AG20443 (cell line): ENCODE measurements at places on chromosomes 11 and 22.

- DNase-seq: no peak
Observed at GRCh38 chr11:82823647-82824619, 76.3 kb downstream of the PRCP start.

GRCh38 chr11:16607675-16608644 lies 130.5 kb upstream of the C11orf58 start:
- peak; percentile 20 for DNase-seq

DNA sequence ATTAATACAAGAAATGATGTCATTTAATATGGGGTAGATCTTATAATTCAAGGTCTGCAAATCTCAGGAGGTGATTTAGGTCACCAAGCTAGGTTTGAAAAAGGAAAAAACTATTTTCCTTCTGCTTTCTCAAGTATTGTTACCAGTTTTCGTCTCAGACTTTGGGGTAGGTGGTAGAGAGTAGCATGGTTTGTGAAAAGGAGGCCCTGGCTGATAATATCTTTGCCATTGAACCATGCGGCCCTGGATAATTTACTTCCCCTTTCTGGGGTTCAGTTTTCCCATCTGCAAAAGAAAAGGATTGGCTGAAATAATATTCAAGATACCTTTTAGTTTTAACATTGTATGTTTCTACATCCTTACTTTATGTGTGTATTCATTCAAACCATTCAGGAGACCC lies 92.1 kb downstream of the WNT11 start:
- DNase-seq: no peak

GRCh38 chr22:48427731-48428211 lies 1399.9 kb downstream of the BRD1 start:
- DNase-seq: no peak

- no peak for DNase-seq
Observed at GRCh38 chr11:71125150-71125549, 127.2 kb downstream of the SHANK2 start.

GRCh38 chr11:64020976-64021756 lies 14.6 kb upstream of the FLRT1 start:
- DNase-seq: no peak

- DNase-seq: peak; percentile 61
Observed at GRCh38 chr22:29914165-29914564, 31.2 kb downstream of the MTMR3 start.

- no peak for DNase-seq
Observed at GRCh38 chr11:72589802-72590761, 84.1 kb downstream of the PDE2A start.

- DNase-seq: peak; percentile 98
Observed at GRCh38 chr22:32531931-32532819, 57.6 kb downstream of the FBXO7 start.

DNA sequence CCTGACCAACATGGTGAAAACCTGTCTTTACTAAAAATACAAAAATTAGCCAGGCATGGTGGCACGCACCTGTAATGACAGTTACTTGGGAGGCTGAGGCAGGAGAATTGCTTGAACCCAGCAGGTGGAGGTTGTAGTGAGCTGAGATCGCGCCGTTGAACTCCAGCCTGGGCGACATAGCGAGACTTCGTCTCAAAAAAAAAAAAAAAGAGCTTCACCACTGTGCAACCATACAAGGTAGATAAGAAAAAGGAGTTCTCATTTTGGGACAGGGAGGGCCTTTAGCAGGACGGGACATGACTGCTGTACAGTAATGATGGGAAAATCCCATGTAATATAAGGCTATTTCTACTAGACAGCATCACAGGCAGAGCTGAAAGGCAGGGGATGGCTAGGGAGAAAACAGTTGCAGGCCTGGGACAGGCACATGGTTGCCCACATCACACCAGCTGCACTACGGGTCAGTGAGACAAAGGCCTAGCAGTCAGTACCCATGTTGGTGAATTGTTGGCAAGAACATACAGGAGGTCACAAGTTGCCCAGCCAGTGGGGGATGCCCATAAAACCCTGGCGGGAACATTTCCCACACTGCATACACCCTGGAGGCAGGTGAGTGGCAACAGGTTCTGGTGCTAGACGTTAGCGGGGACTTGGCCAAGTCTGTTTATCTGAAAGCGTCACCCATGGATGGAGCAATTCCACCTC lies 5.4 kb downstream of the TANGO2 start:
- DNase-seq: no peak

DNA sequence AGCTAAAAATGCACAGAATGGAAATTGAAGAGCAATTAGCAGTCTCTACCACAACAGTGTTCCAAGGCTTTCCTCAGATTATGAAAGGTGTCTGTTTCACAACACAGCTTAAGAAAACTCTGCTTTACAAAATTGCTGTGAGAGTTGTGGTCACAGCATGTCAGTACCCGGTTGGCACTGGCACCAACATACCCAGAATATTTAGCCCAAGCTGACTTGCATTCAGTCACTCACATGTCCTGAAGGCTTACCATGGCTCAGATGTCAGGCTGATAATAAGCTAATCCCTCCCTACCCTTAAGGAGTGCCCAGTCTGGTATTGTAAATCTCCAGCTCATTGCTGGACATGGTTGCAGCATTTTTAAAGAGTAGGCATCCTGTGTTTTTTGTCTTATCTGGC lies 14.9 kb downstream of the NCR3LG1 start:
- DNase-seq: no peak

- no peak for DNase-seq
Observed at GRCh38 chr11:64960719-64961118, 11.2 kb downstream of the MAJIN start.

- no peak for DNase-seq
Observed at GRCh38 chr22:32323513-32324164, 34.0 kb upstream of the RFPL3 start.

- DNase-seq: no peak
Observed at GRCh38 chr11:7643314-7643713, 30.0 kb downstream of the CYB5R2 start.

DNA sequence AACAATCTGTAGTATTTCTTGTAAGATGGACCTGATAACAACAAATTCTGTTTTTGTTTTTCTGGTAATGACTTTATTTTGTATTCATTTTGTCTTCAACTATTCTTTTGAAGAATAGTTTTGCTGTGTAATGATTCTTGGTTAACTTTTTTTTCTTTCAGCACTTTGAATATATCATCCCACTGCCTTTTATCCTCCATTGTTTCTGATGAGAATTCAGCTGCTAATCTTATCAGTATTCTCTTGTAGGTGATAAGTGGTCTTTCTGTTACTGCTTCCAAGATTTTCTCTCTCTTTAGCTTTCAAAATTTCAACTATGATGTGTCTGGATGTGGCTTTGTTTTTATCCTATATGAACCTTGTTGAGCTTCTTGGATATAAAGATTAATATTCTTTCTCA lies 21.5 kb downstream of the GALNT18 start:
- DNase-seq: no peak

DNA sequence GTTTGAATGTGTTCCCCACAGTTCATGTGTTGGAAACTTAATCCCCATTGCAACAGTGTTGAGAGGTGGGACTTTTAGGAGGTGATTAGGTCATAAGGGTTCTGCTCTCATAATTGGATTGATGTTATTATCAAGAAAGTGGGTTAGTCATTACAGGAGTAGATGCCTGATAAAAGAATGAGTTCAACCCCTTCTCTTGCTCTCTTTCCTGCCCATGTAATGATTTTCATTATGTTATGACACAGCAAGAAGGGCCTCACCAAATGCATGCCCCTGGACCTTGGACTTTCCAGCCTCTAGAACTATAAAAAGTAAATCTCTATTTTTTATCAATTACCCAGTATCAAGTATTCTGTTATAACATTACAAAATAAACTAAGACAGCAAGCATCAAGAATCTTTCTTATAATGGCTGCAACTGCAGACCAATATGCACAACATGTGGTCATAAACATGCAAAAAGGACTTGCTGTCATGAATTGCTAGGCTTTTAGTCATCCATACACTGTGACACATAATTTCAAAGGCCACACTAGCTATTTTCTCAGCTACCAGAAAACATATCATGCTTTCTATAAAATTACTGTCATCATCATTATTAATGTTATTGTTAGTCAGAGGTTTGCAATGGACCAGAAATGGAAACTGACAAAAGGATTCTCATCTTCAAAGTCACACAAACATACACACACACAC lies 99.9 kb upstream of the GUCY1A2 start:
- DNase-seq: no peak

GRCh38 chr22:45814198-45814597 lies 142.6 kb downstream of the ATXN10 start:
- no peak for DNase-seq

- peak; percentile 35 for DNase-seq
Observed at GRCh38 chr11:62770778-62771143, 435 bp upstream of the TAF6L start.

GRCh38 chr11:64998141-64998540 lies 1.4 kb upstream of the BATF2 start:
- no peak for DNase-seq

DNA sequence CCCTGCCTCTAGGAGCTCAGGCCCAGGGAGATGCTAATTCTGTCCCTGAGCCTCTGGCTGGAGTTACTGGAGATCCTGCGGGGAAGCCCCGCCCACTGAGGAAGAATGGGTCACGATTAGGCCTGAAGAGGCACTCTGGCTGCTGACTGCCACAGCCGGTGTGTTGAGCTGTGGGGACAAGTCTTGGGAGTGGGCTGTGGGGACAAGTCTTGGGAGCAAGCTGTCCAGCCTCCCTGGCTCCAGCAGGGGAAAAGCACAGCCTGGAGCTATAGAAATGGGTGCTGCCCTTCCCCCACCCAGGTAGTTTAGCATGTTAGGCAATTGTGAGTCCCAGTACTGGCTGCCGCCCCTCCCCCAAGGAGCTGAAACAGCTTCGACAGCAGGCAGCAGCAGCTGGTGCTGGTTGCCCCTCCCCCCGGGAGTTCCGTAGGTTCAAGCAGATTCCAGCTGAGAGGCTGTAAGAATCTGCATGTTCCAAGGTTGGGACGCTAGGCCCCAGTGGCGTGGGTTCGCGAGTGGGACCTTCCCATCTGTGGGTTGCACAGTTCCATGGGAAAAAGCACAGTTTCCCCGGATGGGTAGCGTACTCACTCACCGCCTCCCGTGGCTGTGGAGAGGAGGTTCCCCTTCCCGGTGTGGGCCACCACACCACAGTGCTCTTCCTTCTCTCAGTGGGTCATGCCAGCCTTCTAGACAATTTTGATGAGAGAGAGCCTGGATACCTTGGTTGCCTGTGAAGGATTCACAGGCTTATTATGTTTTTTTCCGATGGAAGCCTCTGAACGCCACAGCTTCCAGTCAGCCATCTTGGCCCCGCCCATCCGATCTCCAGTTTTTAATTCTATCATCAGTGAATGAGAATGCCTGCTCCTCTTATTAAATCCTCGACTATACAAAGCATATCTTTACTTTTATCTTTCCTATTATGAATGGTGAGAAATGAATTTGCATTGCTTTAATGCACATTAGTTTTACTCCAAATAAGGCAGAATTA lies 61.5 kb downstream of the MSANTD4 start:
- DNase-seq: no peak

DNA sequence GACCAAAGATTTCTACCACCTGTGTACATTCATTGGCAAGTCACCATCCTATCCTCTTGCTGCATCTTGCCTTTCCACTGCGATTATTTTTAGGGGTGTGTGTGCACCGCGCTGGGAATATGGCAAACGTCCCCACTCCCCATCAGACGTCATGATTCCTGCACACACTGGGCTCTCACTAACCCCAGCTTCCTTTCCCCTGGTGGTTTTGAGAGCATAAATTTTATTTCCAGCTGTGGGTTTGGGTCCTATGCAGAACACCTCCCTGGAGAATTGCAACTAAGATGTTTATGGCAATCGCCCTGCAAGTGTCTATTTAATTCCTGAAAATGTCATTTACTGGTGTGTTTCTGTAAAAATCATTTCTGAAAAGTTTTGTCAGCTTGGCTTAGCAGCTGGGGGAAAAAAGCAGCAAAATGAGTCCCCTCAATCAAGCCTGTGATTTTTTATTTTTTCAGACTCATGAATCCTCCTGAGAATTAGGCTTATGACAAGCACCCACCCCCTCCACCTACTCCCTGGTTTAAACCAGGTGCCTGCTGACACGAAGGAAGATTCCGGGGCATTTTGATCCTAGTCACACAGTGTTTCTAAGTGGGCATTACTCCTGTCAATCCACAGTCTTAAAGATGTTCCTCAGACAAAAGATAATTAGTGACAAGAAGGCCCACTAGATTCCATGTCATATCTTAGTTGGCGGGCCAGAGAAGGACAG lies 23.8 kb downstream of the UPB1 start:
- DNase-seq: no peak

- DNase-seq: no peak
Observed at GRCh38 chr11:75811485-75811884, 3.5 kb upstream of the UVRAG start.

GRCh38 chr11:70158201-70158600 lies 44.9 kb upstream of the FADD start:
- peak; percentile 59 for DNase-seq

DNA sequence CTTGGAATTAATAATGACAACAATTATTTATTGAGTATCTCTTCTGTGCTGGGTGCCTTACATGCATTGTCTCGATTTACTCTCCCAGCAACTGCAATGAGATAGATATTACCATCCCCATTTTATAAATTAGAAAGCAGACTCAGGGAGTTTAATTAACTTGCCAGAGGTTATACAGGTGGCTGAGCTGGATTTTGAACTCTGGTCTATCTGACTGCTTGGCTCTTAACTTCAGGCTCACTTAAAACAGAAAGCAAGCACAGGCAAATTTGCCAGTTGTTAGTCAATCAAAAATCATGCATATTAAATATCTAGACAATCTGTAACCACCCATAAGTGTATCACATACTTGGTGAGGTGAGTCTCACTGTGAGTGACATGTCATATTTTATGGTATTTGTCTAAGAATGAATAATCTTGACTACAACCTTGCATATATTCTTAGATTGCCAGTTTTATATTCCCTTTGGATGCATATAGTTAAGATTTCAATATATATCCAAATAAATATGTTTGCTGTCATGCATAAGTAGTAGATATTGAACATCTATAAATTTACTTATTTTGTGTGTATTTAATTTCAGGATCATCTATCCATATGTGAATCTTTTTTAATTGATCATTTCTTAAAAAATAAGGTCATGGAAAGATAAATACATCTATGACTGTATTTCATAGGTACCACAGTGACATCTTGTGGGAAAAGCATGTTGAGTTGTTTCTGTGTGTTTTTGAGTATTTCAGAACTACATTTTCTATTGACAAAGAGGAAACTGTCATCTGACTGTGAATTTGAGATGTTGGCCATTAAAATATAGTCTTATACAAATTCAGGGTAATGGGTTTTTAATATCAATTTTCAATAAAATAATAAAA lies 112.0 kb upstream of the ARHGAP42 start:
- DNase-seq: no peak
